D721Med (cell line): ENCODE measurements at places on chromosomes 6 and 20.

DNA sequence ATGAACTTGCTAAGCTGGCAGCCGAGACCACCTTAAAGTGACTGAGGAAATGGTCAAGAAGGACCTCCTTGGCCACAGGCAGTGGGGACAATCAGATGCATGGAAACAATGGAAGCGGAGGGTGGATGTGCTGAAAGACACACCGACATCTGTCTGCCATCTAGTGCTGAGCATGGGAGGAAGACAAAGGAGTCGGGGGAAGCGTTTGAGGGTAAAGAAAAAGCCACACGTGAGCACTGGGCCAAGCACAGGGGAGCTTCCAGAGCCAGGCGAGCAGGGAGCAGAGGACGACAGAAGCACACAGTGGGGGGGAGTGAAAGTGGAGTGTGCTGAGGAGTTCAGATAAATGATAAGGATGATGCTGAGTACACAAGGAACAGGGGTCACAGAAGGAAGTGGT is 367.8 kb downstream of the ZFAND3 start:
- no peak for DNase-seq

DNA sequence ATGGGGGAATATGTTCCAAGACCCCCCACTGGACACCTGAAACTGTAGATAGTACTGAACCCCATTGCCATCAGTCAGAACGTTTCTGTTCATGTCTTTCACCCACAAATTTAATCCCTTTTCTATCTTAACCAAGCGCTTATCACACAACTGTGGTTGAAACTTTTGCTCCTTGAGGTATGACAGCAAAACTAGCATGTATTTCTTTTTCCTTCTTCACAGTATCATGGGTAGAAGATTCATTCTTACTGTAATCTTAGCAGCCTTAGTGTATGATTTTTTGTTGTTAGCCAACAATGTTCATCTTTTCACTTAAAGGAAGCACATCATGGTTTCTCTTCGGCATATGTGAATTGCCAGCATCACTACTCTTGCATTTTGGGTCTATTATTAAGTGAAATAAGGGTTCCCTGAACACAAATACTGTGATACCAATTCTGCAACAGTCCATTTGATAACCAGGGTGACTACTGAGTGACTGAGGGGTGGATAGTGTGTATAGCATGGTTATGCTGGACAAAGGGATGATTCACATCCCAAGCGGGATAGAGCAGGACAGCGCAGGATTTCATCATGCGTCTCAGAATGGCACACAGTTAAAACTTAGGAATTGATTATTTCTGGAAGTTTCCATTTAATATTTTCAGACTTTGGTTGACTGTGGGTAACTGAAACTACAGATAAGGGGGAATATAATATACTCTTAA is 41.8 kb downstream of the KCNS1 start:
- no peak for DNase-seq

DNA sequence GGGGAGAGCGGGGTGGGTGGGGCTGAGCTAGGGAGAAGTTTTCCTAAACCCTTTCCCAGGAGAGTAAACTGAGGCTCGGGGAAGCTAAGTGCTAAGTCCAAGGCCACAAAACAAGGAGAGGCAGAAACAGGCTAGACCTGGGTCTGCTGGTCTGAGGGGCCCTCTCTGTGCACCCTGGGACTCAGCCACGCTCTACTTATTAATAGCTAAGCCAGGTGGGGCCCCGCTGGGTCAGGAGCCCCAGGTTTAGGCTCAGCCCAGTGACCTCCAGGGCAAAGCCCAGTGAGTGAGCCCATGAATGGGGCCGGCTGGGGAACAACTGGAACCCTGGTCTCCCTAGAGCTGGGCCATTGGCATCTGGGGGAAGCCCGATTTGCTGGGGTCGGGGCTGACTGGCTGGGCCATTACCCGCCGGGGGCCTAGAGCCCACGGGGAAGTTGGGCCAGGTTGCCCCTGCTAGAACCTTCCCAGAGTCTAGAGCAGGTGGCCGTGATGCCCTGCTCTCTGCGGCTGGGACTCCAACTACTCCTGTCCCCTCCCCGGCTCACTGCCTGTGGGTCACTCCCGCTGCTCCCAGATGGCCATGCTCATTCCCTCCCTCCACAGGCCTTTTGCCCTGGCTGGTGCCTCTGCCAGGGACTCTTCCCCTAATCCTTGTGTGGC is 24.1 kb upstream of the NOL4L start:
- no peak for DNase-seq

- no peak for DNase-seq
Observed at GRCh38 chr6:47245745-47246371, 63.8 kb downstream of the TNFRSF21 start.

DNA sequence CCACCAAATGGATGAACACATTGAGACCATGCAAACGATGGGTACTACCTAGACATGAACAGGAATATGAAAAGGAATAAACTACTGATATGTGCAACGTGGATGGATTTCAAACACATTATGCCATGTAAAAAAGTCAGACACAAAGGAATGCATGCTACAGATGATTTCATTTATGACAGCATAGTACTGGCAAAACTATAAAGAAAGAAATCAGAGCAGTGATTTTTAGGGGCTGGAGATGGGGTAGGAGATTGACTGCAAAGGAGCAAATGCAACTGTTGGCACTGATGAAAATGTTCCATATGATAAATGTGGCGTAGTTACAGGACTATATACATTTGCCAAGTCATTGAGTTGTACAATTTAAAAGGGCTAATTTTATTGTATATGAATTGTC is 13.4 kb upstream of the COL12A1 start:
- DNase-seq: no peak

GRCh38 chr6:163820745-163821458 is 406.4 kb downstream of the QKI start:
- no peak for DNase-seq

- no peak for DNase-seq
Observed at GRCh38 chr6:14621518-14621917, 503.9 kb downstream of the CD83 start.

GRCh38 chr6:121755485-121755884 is 320.0 kb downstream of the GJA1 start:
- DNase-seq: no peak

DNA sequence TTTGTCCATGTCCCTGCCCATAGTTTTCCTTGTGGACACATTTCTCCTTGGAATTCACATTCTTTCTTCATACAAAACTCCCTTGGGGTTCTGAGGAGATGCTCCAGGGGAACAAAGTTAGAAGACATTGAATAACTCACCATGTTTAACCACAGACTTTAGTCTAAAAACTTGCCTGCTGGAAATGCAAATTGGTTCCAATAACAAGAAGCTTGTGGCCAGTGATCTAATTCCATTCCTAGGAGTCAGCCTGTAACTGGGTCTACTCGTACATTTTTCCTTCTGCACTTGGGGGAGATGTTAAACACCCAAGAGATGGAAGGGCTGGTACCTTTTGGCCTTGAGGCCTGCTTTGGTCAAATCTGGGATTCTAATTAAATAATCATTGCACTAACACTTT is 60.2 kb downstream of the SCML4 start:
- DNase-seq: no peak

- DNase-seq: no peak
Observed at GRCh38 chr6:168039849-168040248, 39.2 kb downstream of the FRMD1 start.

DNA sequence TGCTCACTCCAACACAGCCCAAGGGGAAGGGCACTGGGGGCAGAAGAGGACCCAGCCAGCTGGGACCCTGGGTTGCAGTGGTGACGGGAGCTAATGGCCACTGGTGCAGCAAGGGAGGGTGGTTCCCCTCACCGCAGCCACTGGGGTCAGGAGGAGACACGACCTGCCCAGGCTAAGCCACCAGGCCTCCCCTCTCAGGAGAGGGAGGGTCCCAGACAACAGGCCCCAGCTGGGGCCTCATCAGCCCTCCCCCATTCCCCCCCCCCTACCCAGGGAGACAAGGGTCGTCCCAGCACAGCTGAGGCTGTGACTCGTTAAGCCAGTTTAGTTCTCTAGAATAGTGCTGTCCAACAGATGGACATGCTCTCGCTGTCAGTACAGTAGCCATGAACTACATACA is 17.3 kb upstream of the MATN4 start:
- no peak for DNase-seq

- no peak for DNase-seq
Observed at GRCh38 chr6:36662380-36662779, 16.1 kb upstream of the CDKN1A start.

DNA sequence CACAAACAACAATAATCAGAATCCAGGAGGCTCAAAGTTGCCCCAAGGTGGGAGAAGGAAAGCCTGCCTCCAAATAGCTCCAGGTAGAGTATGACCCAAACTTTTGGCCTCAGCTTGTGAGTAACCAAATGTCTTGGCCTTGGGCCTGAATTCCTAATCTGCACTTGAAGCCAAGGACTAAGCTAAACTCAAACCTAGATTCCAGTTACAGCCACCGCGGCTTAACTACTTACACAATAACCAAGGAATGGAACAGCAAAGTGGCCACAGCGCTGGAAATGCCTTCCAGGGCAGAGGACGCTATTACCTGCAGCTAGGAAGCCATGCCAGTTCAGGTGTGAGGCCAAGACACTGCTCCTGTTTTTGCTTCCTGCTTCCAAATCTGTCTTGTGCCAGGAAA is 4.6 kb downstream of the NINL start:
- DNase-seq: no peak

- no peak for DNase-seq
Observed at GRCh38 chr6:68313911-68314310, 321.2 kb upstream of the ADGRB3 start.

- no peak for DNase-seq
Observed at GRCh38 chr20:45500022-45500421, 15.4 kb downstream of the SPINT3 start.

GRCh38 chr20:11891776-11892545 is 25.7 kb upstream of the BTBD3 start:
- no peak for DNase-seq
